ENCODE measurements at places on chromosomes 7 and 10.
A peak's percentile ranks its signal among the peaks of the same experiment; 100 is the strongest.

- no peak for DNase-seq
Observed at GRCh38 chr10:64170791-64171190, 649.6 kb downstream of the REEP3 start.

GRCh38 chr7:129368389-129368986 lies 65.7 kb upstream of the STRIP2 start:
- peak; percentile 51 for DNase-seq

DNA sequence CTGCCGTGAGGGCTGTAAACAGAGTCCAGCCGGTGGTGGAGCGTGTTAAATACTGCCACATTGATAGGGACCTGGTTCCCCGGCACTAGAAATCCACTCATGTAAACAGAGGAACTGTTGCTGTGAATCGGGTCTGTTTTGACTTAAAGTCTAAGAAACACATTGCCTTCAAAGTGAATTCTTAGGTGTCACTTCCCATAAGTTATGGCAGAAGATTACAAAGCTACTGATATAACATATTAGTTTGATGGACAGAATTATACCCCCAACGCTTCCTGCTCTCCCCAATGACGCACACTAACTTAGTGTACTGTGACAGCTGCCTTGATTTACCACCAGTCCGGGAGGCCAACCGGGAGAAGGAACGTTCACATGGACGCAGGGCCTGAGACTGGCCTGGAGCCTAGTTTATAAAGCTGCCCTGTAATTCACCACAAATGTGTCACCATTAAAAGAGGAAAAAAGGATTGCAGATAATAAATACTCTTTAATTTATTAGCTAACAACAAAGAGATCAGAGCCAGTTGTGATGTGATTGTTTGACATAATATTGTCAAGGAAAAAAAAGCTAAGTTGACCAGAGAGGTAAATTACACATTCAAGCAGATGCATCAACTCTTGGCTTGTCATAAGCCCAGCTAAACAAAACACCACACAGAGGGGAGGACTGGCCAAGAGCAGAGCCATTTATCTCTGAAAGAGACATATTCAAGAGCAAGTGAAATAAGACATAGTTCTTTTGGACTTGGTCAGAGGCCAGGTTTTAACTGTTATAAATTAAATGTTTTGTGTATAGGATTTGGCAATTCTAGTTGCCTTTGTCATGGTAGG lies 820.6 kb downstream of the LRMDA start:
- DNase-seq, result no peak

- DNase-seq, result no peak
Observed at GRCh38 chr7:157686285-157686894, 349.6 kb downstream of the DNAJB6 start.

DNA sequence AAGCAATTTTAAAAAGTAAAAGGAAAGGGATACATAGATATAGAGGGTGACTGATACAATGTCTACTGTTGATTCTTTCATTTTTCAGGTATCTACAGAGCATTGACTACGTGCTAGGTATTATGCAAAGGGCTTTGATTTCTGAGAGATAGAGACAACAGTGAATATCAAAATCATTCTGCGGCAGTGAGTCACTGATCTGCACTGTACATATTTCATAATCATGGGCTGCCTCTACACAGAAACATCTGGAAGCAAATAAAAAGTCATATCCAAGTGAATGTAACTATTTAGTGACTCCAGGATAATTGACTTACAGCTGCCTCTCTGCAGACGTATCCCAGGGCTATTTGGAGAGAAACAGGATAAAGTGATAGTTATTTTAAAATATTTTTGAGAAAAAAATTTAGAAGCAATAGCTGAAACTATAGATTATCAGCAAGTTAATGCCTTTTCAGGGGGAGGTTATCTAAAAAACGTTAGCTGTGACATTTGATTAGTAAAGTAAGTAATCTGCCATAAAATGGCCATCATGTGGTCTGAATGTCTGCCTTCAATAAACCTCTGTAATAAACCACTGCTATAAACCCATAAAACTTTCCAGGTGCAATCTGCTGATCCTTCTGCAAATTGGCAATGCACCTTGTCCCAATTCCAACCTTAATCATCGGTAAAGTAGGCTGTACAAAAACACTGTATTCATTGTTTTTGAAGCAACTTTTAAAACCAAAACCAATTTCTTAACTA lies 43.7 kb downstream of the CPXM2 start:
- DNase-seq, result no peak

- no peak for DNase-seq
Observed at GRCh38 chr10:80136134-80136571, 3.6 kb downstream of the PLAC9 start.

GRCh38 chr7:17097668-17098297 lies 200.7 kb upstream of the AHR start:
- no peak for DNase-seq

DNA sequence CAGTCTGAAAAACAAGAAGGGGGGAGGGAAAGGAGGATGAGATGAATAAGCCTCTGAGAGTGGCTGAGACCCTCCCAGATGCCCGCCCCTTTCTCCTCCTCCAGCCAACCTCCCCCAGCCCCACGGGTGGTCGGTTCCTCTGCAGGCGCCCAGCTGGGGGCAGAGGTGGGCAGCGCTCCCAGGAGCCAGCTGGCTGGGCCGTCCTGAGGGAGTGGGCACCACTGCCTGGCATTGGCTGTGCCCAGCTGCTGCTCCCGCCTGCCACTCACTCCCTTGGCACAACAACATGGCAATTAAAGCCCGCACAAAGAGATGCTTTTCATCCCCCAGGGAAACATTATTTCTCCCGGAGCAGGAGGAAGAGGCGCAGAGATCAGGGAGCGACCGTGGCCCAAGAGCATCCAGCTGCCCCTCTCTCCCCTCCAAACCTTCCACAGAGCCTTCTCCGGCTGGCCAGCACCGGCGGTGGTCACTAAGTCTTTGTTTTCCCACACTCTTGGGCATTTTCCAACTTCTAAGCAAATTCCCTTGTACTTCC lies 107.2 kb downstream of the SPDYE5 start:
- DNase-seq, result no peak

Data from activated CD4-positive, alpha-beta T cell treated with anti-CD3 and anti-CD28 coated beads for 36 hours (primary cell).